Stimulated activated CD4-positive, alpha-beta T cell treated with anti-CD3 and anti-CD28 coated beads, TNF-alpha, amount 100 ng/mL, for 4 hours (primary cell): ENCODE measurements at places on chromosomes 11 and 22.

- no peak for DNase-seq
These were observed 63.3 kb downstream of the SYN3 start for GRCh38 chr22:32994898-32995297.

- no peak for DNase-seq
These were observed 13.9 kb downstream of the TMEM184B start for GRCh38 chr22:38258895-38259294.

DNA sequence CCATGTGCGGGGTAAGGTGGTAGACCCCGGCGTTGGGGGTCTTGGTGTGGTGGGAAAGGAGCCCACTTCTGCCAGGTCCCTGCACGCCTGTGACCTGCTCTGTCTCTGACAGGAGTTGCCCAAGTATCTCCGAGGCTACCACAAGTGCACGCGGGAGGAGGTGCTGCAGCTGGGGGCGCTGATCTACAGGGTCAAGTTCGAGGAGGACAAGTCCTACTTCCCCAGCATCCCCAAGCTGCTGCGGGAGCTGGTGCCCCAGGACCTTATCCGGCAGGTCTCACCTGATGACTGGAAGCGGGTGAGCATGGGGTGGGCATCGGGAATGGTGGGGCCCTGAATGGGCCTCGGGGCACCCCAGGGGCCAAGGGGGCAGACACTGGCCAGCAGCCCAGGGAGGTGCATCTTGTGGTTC is 83.0 kb downstream of the MYO7A start:
- no peak for DNase-seq

GRCh38 chr11:74412321-74412720 is 14.1 kb upstream of the PGM2L1 start:
- DNase-seq: no peak

GRCh38 chr11:46248289-46249102 is 29.0 kb upstream of the CREB3L1 start:
- no peak for DNase-seq

GRCh38 chr11:68142028-68142412 is 20.8 kb upstream of the CHKA start:
- peak; percentile 18 for DNase-seq

- peak; percentile 66 for DNase-seq
These were observed 60.4 kb upstream of the CD5 start for GRCh38 chr11:61041755-61042518.

- no peak for DNase-seq
These were observed 541.2 kb upstream of the API5 start for GRCh38 chr11:42770444-42771065.

DNA sequence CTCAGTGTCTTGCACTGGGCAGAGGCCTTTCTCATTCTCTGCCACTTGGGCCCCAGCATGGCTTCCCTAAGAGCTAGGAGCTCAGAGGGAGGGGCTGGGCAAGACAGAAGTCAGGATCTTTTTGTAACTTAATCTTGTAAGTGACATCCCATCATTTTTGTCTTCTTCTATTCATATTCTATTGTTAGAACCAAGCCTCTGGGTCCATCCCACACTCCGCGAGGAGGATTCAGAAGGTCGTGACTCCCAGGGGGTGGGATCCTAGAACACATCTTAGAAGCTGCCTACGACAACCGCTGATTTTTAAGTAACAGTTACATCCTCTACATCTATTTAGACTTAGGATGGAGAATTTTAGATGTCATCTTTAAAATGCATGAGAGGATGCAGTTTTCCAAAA is 1.5 kb upstream of the IL17RA start:
- DNase-seq: no peak

- DNase-seq: no peak
These were observed 222.2 kb downstream of the NAV2 start for GRCh38 chr11:19934828-19935259.

DNA sequence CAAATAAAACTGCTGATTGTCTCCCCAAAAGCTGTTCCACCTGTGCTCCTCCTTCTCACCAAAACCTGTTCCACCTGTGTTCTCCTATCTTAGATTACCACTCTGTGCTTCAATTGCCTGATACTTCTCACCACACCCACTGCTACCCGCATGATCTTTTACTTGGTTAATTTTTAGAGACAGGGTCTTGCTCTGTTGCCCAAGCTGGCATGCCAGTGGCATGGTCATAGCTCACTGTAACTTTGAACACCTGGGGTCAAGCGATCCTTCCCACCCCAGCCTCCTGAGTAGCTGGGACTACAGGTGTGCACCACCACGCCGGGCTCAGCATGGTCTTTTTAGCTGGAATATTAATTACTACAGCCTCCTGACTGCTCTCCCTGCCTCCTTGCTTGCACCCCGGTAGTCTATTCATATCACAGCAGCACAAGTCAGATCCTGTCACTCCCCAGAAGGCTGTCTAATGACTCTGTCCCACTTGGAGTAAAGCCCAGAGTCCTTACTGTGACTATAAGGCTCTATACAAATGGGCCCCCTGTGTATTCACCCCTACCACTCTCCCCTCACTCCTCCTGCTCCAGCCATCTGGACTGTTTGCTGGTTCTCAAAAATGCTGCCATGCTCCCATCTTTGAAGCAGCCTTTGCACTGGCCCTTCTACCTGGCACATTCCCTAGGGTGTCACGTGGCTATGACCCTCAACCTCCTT is 3.5 kb downstream of the C11orf91 start:
- no peak for DNase-seq

GRCh38 chr11:64152841-64153691 is 12.8 kb downstream of the MACROD1 start:
- DNase-seq: peak; percentile 35

GRCh38 chr22:48849963-48850657 is 977.6 kb downstream of the BRD1 start:
- no peak for DNase-seq

- no peak for DNase-seq
These were observed 55.5 kb downstream of the ABTB2 start for GRCh38 chr11:34302046-34302921.

- no peak for DNase-seq
These were observed 20.0 kb downstream of the MAML2 start for GRCh38 chr11:96322775-96323641.

DNA sequence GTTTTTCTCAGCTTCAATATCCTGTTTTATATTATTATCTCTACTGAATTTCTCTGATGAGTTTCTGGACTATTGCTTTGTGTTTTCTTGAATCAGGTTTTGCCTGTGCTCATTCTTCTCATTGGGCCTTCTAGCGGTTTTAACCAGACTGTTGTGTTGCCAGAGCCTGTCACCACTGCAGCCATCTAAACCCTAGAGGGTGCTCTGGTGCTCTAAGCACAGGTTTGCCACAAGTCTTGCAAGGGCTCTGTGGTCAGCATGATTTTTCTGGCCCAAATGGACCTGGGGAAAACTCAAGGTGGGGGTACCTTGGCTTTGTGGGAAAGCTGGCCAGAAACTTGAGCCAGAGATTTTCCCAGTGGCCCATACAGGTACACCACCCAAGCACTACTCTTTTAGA is 52.4 kb upstream of the TYR start:
- DNase-seq: no peak

DNA sequence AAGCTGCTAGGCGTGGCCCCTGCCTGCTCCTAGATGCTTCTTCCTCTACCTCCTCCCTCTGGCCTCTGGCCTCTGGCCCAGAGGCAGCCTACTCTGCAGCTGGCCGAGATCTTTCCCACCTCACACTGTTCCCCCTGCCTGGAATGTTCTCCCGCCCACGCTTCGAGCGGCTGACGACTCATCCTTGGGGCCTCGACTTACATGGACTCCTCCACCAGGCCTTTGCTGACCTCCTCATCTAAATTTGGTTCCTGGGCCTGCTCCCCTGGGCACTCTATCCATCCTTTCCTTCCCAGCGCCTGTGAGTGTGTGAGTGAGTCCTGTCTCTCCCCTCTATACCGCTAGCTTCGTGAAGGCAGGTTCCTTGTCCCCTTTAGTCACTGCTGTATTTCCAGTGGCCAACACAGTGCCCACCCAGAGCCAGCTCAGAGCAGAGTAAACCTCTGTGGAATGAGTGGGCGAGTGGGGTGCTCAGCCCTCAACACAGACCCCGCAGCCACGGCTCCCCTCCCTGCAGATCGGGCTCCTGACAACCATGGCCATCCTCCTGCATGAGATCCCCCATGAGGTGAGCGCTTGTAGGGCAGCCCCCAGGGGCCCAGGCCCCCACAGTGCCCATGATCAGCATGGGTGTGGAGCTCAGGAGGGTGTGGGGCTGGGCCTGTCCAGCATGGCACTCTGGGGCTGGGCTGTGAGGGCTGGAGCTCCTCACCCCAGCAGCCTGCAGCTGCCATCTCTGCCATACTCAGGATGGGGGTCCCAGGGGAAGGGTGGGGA is 5.7 kb downstream of the SLC39A13 start:
- DNase-seq: no peak

DNA sequence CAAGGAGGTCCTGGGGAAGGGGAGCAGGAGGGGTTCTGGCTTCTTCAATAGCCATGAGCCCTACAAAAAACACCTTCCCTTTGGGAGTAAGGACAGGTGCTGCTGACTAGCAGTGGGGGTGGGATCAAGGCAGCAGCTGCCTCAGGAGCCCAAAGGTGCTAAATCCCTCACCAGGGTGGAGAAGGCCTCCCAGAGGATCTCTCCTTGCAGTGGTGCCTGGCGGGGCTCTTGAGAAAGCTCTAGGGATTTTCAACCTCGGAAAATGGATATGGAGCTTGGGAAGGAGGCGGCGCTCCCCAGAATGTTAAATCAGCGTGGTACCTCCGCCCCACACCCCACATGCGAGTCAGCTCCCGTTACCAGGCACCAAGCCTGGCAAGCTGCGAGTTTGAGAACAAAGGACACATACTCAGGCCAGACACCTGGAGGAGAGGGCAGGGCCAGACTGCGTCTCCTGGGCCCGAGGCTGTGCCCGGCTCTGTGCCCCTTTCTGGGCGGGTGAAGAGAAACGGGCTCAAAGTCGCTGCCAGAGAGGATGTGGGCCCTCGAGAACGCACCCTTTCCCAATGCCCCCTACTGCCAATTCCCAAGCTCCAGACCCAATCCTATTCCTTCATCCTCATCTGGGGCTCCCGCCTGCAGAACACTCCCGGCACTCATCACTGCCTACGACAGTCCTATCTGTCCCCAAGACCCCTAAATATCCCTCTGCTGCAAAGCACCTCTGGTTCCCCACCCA is 139.0 kb downstream of the BRD1 start:
- DNase-seq: no peak

- DNase-seq: no peak
These were observed 12.4 kb upstream of the KCNE3 start for GRCh38 chr11:74479732-74480123.

GRCh38 chr22:41862530-41863266 is 29.8 kb downstream of the SREBF2 start:
- peak; percentile 27 for DNase-seq

DNA sequence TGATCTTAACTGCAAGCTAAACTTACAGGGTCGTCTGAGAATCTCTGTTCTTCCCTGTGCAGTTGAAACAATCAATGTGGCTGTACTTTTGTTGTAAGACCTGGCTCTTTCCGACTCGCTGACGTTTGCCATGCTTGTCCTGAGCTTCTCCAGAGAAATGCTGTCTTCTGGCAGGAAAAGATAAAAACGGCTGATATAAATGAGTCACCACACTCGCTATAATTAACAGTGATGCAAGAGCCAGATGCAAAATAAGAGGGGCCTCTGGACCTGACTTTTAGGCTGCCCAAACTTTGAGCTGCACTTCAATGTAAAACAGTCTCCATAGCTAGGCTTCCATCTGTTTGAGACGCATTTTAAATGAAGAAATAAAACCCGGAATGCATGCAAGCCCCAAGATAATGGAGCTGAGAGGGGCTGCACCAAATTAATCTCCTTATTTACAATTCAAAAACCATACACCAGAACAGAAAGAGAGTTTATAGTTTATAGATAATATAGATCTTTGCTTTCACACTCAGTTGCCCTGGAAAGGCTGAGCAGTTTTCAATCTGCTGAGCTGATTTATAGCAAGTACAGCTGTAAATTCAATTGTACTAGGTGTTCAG is 48.5 kb downstream of the WT1 start:
- DNase-seq: no peak

GRCh38 chr11:131495423-131495822 is 125.0 kb downstream of the NTM start:
- DNase-seq: no peak

GRCh38 chr11:88799771-88800500 is 265.8 kb downstream of the GRM5 start:
- no peak for DNase-seq

- no peak for DNase-seq
These were observed 446.6 kb downstream of the DLG2 start for GRCh38 chr11:85180528-85180927.

GRCh38 chr11:119152604-119153003 is 3.8 kb downstream of the ABCG4 start:
- no peak for DNase-seq

- DNase-seq: no peak
These were observed 684.0 kb downstream of the NELL1 start for GRCh38 chr11:21353425-21353824.

GRCh38 chr22:32745251-32745995 is 56.1 kb upstream of the TIMP3 start:
- DNase-seq: no peak

GRCh38 chr22:28205926-28206325 is 286.9 kb upstream of the PITPNB start:
- no peak for DNase-seq

GRCh38 chr11:118913411-118914125 is 12.2 kb downstream of the BCL9L start:
- no peak for DNase-seq

DNA sequence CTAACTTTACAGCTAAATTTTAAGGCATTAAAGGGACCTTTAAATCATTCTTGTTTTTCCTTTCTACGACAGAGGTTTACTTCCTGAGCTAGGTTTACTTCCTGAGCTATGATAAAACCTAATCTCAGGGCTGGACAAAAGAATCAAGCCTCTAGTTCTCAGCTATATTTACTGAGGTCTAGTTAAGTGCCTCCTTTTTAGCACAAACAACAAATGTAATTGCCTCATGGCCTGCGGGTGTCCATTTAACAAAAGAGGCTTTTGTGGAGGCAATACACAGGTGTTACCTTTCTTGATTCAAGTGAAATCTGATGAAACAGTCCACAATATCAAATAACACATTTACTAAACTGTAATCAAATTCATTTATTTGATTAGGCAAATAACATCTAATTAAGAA is 67.3 kb downstream of the IMMP1L start:
- DNase-seq: no peak
